ENCODE measurements at places on chromosomes 2 and 18. TPM values are rescaled to one million over a fixed set of nuclear protein-coding genes. Genes with fewer than 3 reads are reported as not detected.

Gene CYP27C1
- total RNA-seq = not detected

Gene CD8B
- 2.3 TPM for total RNA-seq

Gene DSC2
- total RNA-seq = not detected

Gene RNF125
- 21.6 TPM for total RNA-seq

Gene EEF1B2
- 983 TPM for total RNA-seq

Gene AOX1
- total RNA-seq = 0.82 TPM

Gene IL36A
- not detected for total RNA-seq

Gene FAP
- not detected for total RNA-seq

Gene SPIRE1
- total RNA-seq = 3.0 TPM

Gene DSG1
- not detected for total RNA-seq

Gene GKN1
- total RNA-seq = not detected

Gene STPG4
- 0.23 TPM for total RNA-seq

Gene HOXD1
- not detected for total RNA-seq
